Left lung (tissue), 14 donors: ENCODE measurements at places on chromosomes 5 and 9. TPM values are rescaled to one million over a fixed set of nuclear protein-coding genes. Genes with fewer than 3 reads are reported as not detected.

GRCh38 chr5:21806943-21807342, 1046.2 kb downstream of the CDH12 start:
- no peak for DNase-seq

- DNase-seq: no peak
These were observed 4.2 kb upstream of the RASGEF1C start for GRCh38 chr5:180213256-180213600.

- no peak for DNase-seq
These were observed 35.6 kb downstream of the SKIC3 start for GRCh38 chr5:95519151-95519550.

The DNM1 gene
- 61.6 TPM for polyA plus RNA-seq

The ADRB2 gene
- 1.9 TPM for polyA plus RNA-seq
